ENCODE measurements at places on chromosomes 6 and 20.

DNA sequence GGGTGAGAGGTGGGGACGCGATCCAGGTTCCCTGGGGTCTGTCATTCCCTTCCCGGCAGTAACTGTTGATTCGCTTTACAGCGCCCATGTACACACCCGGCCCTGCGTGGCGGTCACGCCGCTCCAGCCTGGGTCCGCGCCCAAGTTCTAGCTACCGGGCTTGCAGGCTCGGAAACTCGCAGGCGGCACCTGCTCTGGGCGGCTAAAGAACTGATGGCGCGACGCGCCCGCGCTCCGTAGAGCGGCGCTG is 1.4 kb upstream of the POU3F2 start:
- DNase-seq = peak; percentile 42

GRCh38 chr6:155103816-155104366 is 108.8 kb downstream of the TIAM2 start:
- DNase-seq = no peak

DNA sequence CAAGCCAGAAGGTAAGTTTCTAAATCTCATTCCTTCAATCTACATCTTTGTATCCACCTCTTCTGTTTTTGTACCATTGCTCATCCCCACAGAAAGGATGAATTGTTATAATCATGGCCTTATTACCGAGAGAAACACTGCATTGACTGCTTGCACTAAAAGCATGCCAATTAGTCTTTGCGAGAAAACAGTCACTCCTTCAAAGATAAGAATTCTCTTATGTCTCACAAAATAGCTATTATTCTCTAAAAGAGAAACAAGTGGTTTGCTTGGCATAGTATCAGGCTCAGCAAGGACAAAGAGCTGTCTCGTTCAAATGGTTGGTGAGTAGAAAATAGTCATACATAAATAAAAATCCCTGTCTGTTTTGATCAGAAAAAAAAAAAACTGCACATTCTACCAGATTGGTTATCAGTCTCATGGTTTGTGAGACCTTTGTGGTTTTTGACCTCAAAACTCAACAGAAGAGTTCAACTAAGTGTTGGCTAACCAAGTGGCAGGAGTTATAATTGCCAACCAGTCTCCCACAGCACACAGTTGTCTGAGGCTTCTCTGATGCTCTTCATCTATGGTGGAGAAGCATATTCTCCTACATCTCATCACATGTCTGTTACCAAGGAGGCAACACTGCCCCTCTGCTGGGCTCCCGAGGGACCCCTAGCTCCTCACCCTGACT is 35.1 kb upstream of the ARMH2 start:
- no peak for DNase-seq

GRCh38 chr6:167547328-167547692 is 222.4 kb downstream of the TTLL2 start:
- no peak for DNase-seq

- DNase-seq = no peak
Observed at GRCh38 chr20:40470445-40471260, 218.4 kb downstream of the MAFB start.

DNA sequence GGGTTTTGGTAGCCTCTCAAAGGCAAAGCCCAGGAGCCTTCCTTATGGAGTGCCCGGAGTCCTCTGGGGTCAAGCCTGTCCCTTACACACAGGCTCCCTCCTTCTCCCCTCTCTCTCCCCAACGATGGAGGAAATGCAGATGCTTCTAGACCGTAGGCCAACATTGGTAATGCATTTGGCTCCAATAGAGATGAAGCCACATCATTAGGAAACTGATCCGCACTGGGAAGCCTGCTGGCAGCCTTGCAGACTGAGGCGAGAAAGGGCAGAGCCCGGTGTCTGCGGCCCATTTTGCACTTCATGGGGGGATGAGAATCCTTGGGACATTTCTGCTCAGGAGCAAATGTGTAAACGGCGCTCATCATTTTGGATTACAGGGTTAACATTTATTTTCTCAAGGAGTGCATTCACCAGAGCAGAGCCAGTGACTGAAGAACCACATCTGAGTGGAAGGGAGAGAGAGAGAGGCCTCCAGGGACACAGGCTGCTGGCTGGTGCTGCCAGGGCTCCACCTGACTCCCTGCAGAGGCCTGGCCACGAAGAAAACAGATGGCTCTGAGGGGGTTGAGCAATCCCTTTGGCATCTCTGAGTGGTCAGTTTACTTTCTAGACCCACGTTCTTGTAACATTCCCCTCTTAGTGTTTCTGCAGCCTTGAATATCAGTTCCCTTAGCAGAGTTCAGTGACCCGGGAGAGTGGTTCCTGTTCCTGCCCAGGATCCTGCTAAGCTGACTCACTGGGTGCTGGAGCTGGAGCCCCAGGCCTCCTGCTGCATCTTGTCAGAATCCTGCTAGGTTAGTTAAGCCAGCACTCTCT is 4.4 kb upstream of the CST3 start:
- no peak for DNase-seq

- DNase-seq = no peak
Observed at GRCh38 chr20:34820805-34821578, 4.5 kb downstream of the NCOA6 start.
